ENCODE measurements at places on chromosomes 12 and 14.

DNA sequence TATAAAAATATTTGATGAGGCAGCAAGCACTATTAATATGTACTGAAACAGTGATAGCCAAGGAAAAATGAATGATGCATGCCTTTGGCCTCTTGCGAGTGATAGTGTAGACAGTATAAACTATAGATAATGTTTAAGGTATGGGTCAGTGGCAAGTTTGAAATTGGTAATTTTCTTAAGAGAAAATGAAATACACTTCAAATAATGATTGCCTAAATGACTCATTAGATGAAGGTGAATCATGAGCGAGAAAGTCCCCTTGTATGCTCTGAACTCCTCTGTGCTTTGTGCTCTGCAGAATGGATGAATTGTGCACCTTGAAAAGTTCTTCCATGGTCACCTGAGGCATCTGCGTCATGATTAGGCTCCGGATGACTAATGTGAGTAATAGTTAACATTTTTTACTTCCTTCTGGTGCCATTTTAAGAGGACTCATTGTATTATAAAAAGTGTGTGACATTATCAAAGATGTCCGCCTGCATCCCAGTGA, 84.9 kb upstream of the RTL1 start:
- no peak for DNase-seq

DNA sequence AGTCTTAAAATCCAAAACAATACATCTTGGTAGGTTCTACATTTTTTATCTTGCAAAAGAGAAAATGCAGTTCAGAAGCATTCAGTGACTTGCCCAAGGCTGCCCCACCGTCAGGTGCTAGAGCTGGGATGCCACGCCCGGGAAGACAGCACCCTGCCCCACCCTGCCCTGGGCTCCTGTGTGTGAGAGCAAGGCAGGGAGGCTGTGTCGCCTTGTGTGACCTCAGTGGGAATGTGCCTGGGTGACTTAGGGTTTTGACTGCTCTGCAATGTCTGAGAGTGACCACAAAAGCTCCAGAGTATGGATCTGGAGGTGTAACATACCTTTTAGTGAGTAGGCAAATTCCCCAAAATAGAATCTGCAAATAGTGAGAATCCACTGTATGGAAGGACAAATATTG, 60.0 kb downstream of the AACS start:
- DNase-seq: no peak

DNA sequence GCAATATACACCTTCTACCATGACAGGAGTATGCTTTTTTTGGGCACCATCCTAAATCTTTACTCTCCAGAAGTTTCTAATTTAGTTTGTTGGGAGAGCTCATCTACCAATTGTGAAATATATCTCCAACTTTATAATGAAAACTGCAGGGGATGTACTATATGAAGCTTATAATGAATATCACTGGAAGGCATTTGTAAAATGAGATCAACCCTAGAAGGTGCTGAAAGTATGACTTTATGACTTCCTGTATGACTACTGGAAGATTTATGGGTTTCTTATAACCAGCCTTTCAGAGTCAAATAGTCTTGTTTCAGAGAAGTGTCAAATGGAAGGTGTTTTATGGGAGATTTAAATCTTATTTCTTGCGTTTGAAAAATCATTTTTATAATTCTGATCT, 122.9 kb downstream of the MYRFL start:
- DNase-seq: no peak

DNA sequence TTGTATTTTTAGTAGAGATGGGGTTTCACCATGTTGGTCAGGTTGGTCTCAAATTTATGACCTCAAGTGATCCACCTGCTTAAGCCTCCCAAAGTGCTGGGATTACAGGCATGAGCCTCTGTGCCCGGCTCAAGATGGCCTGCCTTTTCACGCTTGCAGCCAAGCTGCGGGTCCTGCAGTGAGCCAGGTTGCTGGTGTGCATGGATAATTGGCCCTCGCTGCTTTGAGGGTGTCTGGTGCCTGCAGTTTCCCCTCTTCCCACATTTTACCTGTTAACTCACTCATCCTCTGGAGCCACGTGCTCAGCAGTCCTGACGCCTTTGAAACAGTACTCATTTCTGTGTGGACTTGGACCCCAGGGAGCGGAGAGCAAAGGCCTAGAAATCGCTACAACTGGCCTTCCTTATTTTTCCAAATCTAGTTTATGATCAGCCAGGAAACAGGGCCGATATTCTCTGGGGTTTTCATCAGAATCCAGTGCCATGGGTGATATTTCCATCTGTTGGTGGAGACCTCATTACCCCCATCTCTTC, 42.2 kb downstream of the TPCN1 start:
- DNase-seq: no peak

DNA sequence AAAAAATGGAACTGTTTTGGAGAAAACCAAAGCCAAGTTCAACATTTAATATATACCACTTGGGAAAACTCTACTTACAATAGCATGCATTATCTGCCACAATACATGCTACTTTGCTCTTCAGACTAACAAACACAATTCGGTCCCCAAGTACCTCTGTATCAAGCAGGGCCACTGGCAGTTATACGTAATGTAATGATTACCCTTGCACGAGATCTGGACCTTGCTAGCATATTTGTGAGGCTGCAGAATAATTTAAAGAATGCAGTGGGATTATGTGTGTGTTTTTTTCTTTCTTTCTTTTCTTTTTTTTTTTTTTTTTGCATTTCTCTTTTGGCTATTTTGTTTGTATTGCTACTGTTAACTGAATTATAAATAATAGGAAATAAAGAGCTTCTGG, 22.8 kb upstream of the PYGL start:
- DNase-seq: no peak

DNA sequence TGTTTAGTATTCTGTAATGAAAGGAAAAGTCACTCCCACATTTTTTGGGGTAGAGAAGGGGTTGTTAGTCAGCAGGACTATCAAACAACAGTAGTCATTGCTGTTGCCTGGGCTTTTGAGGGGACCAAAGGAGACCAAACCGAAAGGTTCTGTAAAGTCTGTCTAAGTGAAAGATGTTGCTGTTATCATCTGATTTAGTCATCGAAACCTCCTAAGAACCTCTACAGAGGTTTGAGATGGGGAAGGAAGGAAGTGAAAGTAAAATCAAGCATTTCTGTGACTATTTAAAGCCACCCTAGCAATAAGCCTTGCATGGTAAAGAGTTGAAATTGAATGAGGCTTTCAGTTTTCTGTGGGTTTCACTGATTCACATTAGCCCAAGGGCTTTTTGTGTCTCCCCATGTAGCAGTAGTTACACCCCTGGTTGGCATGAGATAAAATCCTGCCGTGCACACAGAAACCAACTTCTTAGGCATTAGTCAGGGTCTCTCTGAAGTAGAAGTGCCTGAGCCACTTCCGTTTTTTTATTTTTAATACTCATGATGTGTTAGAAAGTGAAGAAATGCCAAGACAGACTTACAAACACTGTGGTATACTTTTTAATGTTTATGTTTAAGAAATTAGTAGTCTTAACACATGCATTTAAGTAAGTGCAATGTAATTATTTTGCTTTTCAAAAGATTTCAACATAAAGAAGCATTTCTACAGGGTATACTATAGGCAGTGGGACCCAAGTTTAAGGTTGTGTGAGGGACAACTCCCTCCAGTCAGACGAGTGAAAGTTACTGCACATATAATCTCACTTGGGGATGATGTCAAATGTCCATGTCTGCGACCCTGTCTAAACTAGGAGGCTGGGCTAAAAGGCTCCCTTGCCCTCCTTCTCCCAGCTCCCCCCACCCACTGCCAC, 50.4 kb downstream of the DYRK2 start:
- DNase-seq: no peak

- DNase-seq: peak; percentile 15
Measured at GRCh38 chr12:29281371-29282005, 99.5 kb downstream of the ERGIC2 start.

DNA sequence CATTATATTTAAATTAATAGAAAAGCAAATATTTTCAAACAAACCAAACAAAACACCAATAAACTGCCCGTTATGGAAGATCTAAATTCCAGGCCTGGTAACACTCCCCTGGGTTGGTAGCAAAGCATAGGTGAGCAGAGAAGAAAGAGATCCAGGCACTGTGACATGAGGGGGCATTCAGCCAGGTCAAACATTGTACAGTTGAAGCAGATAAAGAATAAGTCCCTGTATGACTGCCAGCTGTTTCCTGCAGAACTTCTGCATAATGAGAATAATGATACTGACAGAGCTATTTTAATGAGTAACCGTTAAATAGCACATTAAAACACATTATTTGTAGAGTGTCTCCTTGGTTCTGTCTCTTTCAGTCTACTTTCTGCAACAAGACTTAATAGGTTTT, 35.4 kb downstream of the SLC38A1 start:
- no peak for DNase-seq
